ENCODE measurements at places on chromosomes 5 and 9.

DNA sequence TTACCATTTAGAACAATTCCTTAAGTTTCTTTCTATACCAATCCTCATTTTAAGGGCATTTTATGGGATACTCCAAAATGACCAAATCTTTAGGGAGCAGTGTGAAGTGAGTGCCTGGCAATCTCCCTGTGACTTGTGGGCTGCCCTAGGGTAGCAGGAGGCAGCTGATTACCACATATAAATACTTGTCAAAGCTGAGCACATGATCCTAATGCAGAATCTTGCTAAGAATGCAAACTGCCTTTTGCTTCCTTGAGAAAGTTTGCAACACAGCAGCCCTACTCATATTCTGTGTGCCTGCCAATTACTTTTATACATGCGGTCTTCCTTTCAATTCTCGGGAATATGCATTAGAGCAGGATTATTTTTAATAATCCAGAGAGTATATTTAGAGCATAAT, 18.2 kb upstream of the NREP start:
- peaks cover 6% of the 10 kb centered on the region for H3K27me3 ChIP-seq
- H3K4me1 ChIP-seq, result peaks cover 3% of the 10 kb centered on the region
- DNase-seq, result no peak

DNA sequence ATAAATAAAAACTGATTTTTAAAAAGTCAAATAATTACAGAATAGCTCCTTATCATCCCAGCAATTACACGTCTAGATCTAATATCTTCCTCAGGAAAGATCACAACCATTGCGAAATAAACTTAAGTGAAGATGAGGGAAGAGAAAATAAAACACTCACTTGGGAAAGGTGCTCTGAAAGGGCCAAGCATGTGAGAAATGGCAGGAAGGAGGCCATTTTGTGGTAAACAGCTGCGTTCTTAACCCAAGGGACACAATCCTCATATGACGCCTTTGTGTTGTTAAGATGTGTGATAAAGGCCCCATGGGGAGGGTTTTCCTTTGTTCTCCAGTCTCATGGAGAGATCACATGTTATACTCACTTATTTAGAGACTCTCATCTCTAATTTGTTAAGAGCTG, 32.5 kb downstream of the JAKMIP2 start:
- H3K4me3 ChIP-seq, result no peak overlapping the region
- H3K27me3 ChIP-seq, result no peaks in the 10 kb centered on the region
- H3K27ac ChIP-seq, result no peak overlapping the region

DNA sequence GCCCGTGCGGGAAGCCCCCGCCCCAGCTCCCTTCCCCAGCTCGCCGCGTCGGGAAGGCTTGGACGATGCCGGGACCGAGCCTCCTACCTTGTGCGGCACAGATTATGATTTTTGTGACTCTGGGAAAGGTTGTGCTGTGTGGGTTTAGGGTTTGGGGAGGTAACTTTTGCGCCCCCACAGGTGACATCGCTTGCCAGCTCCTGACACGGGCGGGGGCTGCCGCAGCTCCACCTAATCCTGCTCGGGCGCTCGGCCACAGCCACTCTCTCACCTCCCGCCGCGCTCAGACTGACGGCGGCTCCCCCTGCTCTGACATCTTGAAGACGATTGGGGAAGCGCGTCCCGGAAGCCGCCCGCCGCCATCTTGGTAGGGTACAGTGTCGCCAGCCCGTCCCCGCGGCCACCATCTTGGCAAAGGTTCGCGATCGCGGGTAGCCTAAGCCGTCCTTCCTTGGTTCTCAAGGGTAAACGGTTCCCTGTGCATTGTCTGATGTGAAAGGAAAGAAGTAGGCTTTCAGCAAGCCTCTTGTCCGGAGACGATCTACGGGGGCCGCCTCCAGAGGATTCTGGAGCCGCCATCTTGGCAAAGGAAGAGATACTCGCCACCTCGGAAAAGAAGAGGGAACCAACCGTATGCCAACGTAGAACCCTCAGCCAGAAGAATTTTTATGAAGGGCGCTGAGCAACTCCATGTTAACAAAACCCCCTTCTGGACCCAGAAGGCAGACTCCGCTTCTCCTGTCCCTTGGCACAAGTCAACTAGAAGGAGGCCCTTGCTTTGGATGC, 1.8 kb upstream of the NR3C1 start:
- H3K36me3 ChIP-seq, result peaks cover 2% of the 10 kb centered on the region
- H3K27ac ChIP-seq, result peak overlapping the region; percentile 97
- H3K4me3 ChIP-seq, result peak overlapping the region; percentile 90
- DNase-seq, result peak; percentile 93
- peaks cover 21% of the 10 kb centered on the region for H3K4me1 ChIP-seq

DNA sequence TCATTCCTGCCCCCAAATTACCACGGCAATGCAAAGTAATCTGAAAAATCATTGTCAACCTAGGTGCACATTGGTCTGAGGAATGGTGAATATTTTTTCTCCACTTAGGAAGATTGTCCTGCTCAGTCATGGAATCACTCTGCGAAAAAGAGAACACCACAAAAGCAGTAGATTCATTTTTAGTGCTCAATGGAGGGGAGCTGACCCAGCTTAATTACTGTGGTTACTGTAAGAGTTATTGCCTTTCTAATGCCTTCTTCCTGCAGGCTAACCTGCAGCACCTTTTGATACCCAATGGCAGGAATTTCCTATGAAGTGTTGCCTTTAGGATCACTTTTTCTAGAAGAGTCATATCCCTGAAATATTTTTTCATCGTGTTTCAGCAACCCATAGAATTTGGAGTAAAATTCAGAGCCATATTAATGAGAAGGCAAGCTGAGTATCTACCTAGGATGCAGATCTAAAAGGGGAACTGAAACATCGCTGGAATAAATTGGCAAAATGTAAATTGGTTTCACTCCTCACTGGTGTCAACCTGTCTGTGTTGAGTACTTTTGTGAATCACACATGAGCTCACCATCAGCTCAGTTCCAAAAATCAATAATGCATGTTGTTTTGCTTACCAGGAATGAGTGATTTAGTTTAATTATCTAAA, 464.5 kb downstream of the CSNK1G3 start:
- no peak for DNase-seq
- no peak overlapping the region for H3K27ac ChIP-seq
- H3K4me1 ChIP-seq, result peaks cover 28% of the 10 kb centered on the region
- H3K27me3 ChIP-seq, result no peaks in the 10 kb centered on the region
- no peak overlapping the region for H3K4me3 ChIP-seq
- H3K36me3 ChIP-seq, result no peaks in the 10 kb centered on the region

DNA sequence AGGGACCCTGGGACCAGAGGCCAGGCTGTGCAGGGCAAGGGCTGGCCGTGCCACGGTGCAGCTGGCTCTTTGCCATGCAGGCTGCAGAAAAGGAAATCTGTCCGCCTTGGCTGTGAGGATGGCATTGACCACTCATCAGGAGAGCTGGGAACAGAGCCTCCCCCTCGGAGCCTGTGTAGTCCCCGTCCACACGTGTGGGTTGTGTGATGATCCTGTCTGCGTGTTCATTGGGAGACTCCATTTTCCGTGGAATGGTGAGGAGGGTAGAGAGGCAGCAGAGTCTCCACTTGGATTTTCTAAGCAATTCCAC, 47.7 kb downstream of the EHMT1 start:
- DNase-seq, result no peak
- H3K4me1 ChIP-seq, result peaks cover 39% of the 10 kb centered on the region
- H3K27me3 ChIP-seq, result no peaks in the 10 kb centered on the region
- H3K36me3 ChIP-seq, result peaks cover 21% of the 10 kb centered on the region
- H3K4me3 ChIP-seq, result no peak overlapping the region

- no peak for DNase-seq
- H3K4me1 ChIP-seq, result peaks cover 2% of the 10 kb centered on the region
- no peak overlapping the region for H3K4me3 ChIP-seq
- peaks cover 14% of the 10 kb centered on the region for H3K36me3 ChIP-seq
These were observed 167.0 kb upstream of the PIK3R1 start for GRCh38 chr5:68048516-68048915.

DNA sequence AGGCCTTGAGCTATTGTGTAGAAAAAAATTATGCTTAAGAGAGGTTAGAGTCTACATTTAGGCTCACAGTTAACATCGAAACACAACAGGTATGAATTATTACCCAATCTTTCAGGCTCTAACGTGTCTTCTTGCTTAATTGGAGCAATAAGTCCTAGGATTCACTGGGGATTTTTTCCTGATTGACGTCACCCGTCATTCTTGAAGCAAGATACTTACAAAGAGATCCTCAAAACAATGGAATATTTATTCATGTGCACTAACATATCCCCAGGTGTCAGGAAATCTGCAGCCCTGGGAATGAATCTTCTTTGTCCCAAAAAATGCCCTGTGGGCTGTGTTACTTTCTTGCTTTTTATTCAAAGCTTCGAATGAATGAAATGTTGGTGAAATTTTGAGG, 413.5 kb downstream of the NFIB start:
- no peaks in the 10 kb centered on the region for H3K36me3 ChIP-seq
- DNase-seq, result no peak
- no peak overlapping the region for H3K27ac ChIP-seq
- H3K4me3 ChIP-seq, result no peak overlapping the region
- H3K27me3 ChIP-seq, result no peaks in the 10 kb centered on the region

DNA sequence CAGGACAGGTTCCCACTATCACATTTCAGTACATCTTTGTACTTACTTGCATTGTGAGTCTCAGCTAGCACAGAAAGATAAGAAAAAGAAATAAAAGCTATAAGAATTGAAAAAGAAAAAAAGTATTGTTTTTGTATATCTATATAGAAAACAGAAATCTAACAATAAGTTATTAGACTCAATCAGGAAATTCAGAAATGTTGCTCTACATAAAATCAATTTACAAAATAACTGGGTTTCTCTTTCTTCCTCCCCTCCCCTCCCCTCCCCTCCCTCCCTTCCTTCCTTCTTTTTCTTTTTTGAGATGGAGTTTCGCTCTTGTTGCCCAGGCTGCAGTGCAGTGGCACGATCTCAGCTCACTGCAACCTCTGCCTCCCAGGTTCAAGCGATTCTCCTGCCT, 7.2 kb upstream of the CACNA1B start:
- no peak for DNase-seq
- peaks cover 4% of the 10 kb centered on the region for H3K4me1 ChIP-seq
- peaks cover 26% of the 10 kb centered on the region for H3K27me3 ChIP-seq

DNA sequence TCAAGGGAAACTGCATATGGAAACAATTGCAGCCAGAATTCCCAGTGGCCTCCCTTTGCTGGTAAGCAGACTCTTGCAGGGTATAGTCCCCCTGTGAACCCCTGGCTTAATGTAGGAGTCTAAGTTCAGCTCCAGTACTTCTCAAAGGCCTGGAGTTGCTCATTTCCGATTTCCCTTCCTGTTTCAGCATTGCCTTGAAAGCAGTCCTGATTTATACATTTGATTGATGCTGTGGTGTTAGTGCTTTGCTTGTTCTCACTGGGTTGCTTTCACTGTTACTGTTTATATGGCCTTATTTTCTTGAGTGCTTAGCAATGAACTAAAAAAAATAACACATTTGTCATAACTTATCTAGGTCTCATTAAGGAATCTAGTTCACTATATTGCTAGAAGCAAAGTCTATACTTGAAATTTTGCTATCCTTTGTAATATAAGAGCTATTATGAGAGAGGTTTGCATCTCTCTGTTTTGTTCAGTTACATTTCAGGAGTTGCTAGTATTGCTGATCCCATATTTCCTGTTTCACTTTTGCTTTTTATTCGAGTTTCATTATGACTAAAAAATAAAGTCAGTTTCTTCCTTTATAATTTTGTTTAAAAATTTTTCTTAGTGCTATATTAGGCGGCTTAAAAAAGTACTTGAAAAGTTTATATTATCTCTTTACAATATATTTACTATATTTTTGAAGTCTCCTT, 122.4 kb upstream of the NMUR2 start:
- peak overlapping the region; percentile 79 for H3K27ac ChIP-seq
- no peaks in the 10 kb centered on the region for H3K36me3 ChIP-seq
- H3K4me1 ChIP-seq, result peaks cover 12% of the 10 kb centered on the region
- H3K4me3 ChIP-seq, result peak overlapping the region; percentile 25
- DNase-seq, result no peak

- H3K4me3 ChIP-seq, result no peak overlapping the region
- H3K27me3 ChIP-seq, result peaks cover 2% of the 10 kb centered on the region
- no peaks in the 10 kb centered on the region for H3K36me3 ChIP-seq
- DNase-seq, result no peak
These were observed 118.1 kb downstream of the SPEF2 start for GRCh38 chr5:35735718-35736117.

DNA sequence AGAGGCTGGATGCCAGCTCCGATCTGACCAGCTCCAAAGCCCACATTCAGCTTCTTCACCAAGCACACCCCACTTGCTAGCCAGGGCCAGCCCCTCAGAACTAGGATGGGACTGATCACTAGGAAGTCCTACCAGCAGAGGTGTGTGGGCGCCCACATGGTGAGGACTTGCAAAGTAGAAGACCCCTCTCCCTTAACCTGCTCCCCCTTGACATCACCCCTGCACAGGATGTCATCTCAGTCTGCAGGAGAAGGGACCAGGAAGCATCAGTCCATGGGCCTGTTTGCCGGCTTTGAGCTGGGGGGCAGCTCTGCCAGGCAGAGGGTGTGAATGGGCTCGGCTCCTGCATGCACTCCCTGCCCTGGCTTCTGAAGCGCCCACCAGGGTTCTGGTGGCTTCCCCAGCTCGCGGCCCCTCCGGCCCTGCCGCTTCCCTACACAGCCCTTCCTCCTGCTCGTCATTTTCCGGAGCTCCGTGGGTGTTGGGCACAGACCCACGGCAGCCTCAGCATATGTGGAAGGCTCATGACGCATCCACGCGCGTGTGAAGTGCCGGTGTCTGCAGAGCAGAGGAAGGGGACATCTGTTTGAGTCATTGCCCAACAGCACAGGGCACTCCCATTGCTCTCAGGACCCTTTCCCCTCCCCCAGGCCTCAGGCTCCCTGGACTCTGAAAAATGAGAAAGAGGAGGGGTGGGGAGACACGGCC, 3.7 kb upstream of the FAM78A start:
- peaks cover 2% of the 10 kb centered on the region for H3K36me3 ChIP-seq
- no peak overlapping the region for H3K4me3 ChIP-seq
- peaks cover 6% of the 10 kb centered on the region for H3K27me3 ChIP-seq
- no peak overlapping the region for H3K27ac ChIP-seq

DNA sequence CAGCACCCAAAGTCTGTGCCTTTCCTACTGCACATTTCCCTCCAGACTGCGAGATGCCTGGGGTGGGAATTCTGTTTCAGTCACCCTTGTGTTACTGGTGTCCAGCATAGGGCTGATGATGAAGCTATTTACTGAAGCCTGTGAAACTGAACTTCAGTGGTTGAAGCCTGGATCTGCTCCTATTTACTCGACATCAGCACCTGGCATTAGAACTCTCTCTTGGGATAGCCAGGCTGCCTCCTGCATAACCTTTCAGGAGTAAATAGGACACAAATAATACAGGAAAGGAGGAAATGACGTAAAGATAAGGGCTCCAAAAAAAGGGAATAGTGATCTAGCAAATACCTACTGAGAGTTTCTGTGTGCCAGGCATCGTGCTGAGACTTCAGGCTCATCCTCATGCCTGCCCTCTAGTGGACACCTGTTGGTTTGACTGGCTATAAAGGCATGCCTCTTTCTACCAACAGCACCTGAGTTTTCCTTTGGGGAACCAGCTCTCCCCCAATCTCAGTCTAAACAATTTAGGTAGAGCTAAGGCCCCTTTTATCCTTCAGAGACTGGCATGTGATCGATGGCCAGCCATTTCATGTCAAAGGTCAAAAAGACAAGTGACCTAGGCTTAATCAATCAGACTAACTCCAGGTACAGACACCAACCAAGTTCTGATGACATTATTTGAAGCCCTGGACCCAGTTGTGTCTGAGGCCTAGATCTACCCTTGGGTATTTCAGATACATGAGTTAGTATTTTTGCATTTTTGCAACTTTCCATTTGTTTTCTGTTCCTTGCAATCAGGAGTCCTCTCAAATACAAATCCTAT, 192.1 kb upstream of the TRIM32 start:
- no peak overlapping the region for H3K4me3 ChIP-seq
- no peak for DNase-seq
- H3K27ac ChIP-seq, result no peak overlapping the region
- H3K27me3 ChIP-seq, result no peaks in the 10 kb centered on the region

All from memory B cell (primary cell).